T-helper 2 cell (primary cell): ENCODE measurements at places on chromosomes 4 and X.

- DNase-seq, result no peak
Measured at GRCh38 chr4:10106421-10107039, 10.1 kb downstream of the WDR1 start.

GRCh38 chr4:1022739-1023066, 11.3 kb downstream of the FGFRL1 start:
- no peak for DNase-seq

DNA sequence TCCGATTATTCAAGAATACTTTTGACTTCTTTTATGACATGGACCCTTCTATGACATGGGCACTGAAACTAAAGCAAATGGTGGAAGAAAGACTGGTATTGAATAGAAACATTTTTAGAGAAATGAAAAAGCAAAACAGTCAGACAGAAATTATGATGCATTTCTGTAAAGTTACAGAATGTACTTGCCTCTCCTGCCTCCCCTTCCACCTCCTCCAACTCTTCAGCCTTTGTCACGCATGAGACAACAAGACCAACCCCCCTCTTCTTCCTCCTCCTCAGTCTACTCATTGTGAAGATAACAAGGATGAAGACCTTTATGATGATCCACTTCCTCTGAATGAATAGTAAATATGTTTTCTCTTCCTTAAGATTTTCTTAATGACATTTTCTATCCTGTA, 46.3 kb upstream of the HUWE1 start:
- DNase-seq, result no peak

GRCh38 chrX:12919051-12919450, 12.6 kb downstream of the TLR8 start:
- peak; percentile 15 for DNase-seq

GRCh38 chr4:140363558-140363957, 9.9 kb upstream of the SCOC start:
- no peak for DNase-seq

DNA sequence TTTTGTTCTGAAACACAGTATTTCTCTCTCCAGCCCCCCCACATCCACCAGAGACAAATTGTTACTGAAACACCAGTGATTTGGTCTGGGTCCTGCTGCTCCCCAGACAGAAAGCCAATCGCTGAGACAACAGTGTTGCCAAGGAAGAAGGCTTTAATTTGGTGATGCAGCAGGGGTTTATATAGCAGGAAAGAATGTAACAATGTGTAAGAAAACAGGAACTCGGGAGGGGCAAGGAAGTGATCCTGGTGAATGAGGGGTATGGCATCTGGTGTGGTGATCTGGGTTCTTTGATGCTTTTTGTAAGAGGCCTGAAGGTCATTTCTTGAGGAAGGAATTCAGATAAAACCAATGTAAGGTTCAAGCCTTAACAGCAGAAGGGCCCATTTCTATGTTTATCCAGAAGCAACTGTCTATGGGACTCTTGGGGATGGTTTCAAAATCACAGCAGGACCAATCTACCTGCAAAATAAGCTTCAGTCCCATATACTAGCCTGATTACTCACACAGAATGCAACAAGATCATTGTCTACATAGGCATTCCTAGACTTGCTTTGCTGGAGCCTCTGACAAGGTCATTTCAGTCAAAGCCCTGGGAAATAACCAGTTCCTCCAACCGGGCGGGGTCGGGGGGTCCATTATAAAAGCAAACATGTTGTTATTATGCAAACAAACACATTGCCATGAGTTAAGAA, 445.2 kb upstream of the ZFP42 start:
- DNase-seq, result no peak

- DNase-seq, result no peak
Measured at GRCh38 chr4:15344041-15344440, 83.8 kb upstream of the C1QTNF7 start.

GRCh38 chr4:26819478-26820095, 41.1 kb upstream of the STIM2 start:
- no peak for DNase-seq

GRCh38 chr4:104860238-104861123, 286.2 kb upstream of the TET2 start:
- peak; percentile 7 for DNase-seq

- DNase-seq, result no peak
Measured at GRCh38 chr4:72666910-72667309, 97.9 kb upstream of the ADAMTS3 start.

- no peak for DNase-seq
Measured at GRCh38 chrX:19904778-19905367, 17.5 kb upstream of the SH3KBP1 start.

DNA sequence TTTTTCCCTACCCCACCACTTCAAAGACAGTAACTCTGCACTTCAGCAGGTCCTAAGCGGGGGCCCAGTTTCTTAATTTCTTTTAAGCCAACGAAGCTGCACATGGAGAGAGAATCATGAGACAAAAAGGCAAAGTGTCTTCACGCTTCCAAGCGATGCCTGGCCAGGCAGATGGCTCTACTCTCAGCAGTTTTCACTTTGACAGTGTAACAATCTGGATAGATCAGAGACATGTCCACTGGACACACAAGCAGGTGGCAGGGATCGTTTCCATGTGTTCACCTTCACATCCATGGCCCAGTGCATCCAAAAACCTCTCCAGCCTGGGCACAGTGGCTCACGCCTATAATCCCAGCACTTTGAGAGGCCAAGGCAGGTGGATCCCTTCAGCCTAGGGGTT, 27.8 kb downstream of the PPP2R2C start:
- DNase-seq, result no peak

DNA sequence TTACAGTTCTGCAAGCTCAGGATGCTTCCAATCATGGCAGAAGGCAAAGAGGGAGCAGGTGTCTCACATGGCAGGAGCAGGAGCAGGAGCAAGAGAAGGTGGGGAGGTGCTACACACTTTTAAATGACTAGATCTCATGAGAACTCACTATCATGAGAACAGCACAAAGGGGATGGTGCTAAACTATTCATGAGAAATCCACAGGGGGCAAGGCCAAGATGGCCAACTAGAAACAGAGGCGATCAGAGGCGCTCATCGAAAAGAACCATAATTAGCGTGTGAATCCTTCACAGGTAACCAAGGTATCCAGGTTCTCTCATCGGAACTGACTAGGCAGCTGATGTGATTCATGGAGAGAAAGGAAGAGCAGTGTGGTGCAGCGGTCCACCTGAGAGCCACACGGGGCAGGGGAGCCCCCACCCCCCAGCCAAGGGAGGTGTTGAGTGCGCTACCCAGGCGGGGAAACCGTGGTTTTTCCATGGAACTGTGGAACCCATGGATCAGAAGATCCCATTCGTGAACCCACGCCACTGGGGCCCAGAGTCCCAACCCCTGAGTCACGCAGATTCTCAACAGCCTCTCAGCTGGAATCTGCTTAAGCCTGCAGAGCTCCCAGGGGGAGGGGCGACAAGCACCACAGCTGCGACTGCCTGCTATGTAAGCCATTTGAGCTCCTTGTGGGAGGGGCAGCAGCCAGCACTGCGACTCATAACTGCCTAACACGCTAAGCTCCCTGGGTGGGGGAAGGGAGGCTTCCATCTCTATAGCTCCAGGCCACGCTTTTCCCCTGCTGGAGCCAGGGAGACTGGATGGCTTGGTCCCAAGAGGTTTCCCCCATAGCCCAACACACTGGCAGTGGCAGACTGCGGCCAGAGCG, 46.7 kb downstream of the FGF16 start:
- DNase-seq, result no peak

GRCh38 chrX:153776611-153777045, 4.2 kb upstream of the SRPK3 start:
- no peak for DNase-seq

GRCh38 chr4:6339818-6340445, 70.3 kb downstream of the WFS1 start:
- DNase-seq, result no peak

GRCh38 chrX:80282535-80282934, 137.7 kb upstream of the TENT5D start:
- DNase-seq, result no peak

DNA sequence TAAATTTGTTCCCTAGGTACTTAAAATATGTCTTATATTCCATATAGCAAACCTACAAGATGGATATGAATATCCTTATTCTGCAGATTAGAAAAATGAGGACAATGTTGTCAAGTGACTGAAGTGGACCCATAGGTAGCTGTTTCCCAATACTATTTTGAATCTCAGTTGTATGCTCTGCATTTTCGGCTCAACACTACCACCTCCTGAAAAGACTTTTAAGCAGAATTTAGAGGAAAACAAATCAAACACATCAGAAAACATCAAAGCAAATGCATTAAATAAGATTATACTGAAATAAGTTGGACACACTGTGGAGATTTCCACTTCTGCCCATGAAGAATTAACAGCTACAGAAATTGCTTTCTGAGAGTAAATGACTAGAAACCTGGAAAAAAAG, 488.7 kb downstream of the TRIML1 start:
- no peak for DNase-seq

- DNase-seq, result no peak
Measured at GRCh38 chrX:23304881-23305280, 29.8 kb upstream of the PTCHD1 start.

DNA sequence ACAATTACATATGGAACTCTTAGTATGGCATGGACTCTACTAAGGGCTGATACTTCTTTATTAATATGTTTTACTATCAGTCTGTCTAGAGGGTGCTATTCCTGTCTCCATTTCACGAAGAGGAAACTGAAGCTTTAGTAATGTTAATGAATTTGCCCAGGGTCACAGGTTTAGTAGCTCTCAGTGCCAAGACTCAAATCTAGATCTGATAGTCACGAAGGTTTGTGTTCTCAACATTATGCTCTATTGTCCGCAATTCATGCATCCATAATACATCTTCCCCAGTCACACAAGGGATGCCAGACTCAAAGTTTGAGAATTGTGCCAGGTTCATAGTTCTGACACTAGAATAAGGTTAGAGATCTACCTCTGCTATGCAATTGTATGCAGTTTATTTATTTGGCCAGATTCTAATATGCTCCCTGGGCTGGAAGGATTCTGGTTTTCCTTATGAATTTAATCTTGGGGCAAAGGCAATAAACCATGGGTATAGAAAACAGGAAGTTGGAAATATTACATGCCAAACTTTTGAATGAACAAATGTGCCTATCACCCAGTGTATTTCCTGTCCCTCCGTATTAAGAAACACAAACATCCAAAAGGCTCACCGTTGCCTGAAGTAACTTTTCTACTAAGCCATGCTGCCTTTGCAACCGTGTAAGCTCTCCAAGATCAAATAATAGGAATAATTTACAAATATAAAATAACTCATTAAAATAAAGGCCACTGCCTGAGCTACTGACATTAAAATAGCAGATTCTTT, 478.5 kb downstream of the INPP4B start:
- no peak for DNase-seq

DNA sequence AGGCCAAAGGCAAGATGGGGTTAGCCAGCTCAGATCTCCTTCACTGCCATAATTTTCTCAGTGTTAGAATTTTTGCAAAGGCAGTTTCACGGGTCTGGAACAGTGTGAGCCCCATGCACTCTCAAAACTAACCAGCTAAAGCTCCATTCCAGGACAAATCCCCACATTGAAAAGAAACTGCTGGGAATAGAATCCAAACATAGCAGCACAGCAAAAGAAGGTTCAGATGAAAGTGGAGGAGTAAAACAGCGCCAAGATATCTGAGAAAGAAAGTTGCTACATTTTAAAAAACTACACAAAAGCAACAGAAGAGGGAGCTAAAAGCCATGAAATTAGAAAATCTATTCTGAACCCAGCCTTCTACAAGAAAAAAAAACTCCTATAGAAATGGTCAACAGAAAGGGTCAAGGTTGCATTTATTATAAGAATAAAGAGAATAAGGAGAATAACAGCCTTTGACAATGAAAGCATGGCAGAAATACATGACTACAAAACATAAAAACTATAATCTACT, 39.6 kb upstream of the SLC7A3 start:
- no peak for DNase-seq

- DNase-seq, result no peak
Measured at GRCh38 chr4:101707596-101707995, 82.9 kb upstream of the BANK1 start.

- DNase-seq, result no peak
Measured at GRCh38 chrX:71536285-71536684, 3.4 kb downstream of the OGT start.

GRCh38 chr4:69523385-69524132, 27.9 kb upstream of the UGT2B4 start:
- DNase-seq, result no peak

DNA sequence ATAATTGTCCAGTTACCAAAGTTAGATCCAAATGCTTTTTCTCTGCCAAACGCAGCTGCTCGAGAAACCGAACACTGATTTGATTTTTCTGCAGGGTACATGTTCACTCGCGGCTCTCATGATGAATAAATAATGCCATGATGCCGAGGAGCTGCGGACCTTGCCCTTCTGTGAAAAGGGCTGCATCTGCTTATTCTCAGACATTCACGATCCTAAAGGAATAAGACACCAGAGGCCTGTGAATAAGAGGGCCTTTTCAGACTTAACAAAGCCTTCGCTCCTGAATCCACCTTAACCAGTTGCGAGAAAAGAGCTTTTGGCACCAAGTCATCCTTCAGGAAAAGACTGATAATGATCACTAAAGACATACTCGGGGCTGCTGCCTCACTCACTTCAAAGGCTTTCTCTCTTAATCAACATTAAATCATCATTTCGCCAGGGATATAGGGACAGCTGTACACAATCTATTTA, 147.5 kb downstream of the FBXO8 start:
- no peak for DNase-seq

GRCh38 chr4:165335163-165335703, 7.8 kb downstream of the MSMO1 start:
- no peak for DNase-seq

DNA sequence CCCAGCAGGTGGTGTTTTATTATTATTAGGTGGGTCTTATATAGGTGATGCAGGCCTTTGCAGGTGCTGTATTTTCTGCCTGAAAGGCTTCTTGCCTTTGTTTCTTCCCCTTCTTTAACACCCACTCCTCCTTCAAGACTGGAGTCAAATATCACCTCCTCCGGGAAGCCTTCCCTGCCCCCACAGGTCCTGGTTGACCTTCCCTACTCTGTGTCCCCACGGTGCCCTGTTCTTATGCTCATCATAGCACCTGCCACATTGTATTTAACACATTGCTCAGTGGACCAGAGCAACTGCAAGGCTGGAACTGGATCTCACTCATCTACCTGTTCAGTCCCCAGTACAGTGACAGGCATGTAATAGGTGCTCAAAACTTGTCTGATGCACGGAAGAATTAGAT, 39.8 kb upstream of the LGI2 start:
- no peak for DNase-seq

- no peak for DNase-seq
Measured at GRCh38 chr4:83782591-83782990, 246.7 kb downstream of the GPAT3 start.

DNA sequence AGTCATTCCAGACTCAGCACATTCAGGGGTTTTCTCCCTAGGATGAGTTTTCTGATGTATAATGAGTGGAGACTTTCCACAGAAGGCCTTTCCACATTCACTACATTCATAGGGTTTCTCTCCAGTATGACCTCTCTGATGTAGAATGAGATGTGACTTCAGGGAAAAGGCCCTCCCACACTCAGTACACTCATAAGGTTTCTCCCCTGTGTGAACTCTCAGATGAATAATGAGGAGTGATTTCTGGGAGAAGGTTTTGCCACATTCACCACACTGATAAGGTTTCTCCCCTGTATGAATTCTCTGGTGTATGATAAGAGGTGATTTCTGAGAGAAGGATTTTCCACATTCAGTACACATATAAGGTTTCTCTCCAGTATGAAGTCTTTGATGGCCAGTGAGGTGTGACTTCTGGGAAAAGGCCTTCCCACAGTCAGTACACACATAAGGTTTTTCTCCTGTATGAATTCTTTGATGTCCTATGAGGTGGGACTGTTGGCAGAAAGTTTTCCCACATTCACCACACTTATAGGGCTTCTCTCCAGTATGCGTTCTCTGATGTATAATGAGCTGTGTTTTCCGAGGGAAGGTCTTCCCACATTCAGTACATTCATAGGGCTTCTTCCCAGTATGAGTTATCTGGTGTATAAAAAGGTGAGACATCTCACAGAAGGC, 12.7 kb downstream of the ZNF630 start:
- DNase-seq, result no peak
